Dermis blood vessel endothelial cell (primary cell): ENCODE measurements at places on chromosomes 11 and 22.

DNA sequence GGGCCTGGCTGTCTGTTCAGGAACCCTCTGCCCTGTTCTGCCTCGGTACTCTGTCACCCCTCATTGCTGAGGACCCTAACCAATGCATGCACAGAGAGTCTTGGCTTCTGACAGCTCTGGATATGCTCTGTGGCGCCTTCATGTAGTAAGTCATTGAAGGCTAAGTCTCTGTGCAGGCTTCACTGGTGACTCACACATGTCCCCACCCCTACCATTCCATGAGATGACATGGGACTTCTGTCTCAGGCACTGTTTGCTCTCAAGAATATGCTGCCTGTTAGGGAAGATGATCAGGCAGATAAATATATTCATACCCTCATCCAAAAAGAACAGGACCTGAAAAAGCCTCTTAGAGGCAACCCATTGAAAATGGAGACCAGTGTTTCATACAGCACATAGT lies 43.6 kb upstream of the HORMAD2 start:
- DNase-seq = no peak

DNA sequence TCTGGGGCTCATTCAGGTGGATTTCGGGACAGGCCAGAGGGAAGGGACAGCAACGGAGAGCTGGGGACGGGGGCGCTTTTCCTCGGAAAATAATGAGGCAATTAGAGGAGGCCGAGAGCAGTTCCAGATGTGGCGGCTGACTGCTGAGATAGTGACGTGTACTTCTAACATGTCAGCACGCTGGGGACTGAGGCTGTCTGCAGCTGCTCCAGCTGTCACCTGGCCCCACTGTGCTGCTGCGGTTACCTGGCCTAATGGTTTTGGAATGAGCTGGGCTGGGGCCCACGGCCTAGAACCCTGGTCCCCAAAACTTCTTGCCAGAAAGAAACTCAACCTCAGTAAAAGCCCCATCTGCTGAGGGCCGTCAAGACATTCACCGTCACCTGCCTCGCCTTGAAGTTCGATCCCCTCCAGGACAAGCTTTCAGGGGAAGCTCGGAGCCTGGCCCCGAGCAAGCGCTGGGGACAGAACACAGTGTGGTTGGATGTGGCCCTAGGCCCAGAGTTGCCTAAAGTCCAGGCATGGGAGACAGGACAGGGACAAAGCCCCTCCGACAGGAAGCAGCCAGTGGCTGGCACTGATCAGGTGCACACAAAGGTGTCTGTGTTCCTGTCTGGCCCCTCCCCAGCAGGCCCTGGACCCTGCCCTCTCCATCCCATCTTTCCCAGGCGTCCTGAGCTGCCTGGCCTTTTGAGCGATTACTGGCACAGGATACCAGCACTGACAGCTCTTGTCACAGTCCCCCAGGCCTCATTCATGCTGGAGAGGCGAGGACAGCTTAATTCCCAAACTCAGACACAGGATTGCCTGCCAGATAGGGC lies 22.1 kb downstream of the RPUSD4 start:
- no peak for DNase-seq

DNA sequence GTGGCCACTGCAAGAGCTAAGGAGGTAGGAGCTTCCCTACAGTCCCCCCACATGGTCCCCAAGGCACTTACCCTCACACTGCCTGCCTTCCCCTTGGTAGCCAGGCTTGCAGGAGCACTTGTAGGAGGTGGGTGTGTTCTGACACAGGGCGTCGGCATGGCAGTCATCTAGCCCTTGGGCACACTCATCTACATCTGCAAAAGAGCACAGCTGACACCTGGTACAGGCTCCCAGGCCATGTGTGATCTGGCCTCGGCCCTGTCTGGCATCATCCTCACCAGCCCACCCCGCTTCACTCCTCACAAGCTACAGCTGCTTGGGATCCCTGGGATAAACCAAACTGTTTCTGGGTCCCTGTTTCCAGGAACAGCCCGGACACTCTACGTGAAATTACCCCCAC lies 1.8 kb downstream of the SCUBE2 start:
- no peak for DNase-seq

- no peak for DNase-seq
Observed at GRCh38 chr22:27775758-27776649, 25.6 kb downstream of the MN1 start.

- no peak for DNase-seq
Observed at GRCh38 chr22:44347080-44347479, 34.3 kb upstream of the SHISAL1 start.

GRCh38 chr11:31690041-31690440 lies 121.1 kb downstream of the PAX6 start:
- DNase-seq = no peak
